ENCODE measurements at places on chromosomes 16 and 17.

DNA sequence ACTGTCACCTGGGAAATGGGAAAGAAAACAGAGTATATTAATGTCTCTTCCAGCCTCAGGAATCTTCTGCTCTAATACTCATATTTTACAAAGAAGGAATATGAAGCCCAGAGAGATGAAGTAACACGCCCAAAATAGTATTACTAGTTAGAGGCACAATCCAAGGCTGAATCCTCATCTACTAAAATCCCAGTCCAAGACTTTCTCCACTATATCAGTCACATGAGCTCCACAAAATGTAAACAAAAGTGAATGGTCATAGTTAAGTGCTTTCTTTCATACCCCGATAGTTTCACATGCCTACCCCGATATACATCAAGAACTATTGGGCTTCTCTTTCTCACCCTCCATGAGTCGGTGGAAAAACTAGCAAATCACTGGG lies 965 bp downstream of the INTS2 start:
- no peak for DNase-seq

DNA sequence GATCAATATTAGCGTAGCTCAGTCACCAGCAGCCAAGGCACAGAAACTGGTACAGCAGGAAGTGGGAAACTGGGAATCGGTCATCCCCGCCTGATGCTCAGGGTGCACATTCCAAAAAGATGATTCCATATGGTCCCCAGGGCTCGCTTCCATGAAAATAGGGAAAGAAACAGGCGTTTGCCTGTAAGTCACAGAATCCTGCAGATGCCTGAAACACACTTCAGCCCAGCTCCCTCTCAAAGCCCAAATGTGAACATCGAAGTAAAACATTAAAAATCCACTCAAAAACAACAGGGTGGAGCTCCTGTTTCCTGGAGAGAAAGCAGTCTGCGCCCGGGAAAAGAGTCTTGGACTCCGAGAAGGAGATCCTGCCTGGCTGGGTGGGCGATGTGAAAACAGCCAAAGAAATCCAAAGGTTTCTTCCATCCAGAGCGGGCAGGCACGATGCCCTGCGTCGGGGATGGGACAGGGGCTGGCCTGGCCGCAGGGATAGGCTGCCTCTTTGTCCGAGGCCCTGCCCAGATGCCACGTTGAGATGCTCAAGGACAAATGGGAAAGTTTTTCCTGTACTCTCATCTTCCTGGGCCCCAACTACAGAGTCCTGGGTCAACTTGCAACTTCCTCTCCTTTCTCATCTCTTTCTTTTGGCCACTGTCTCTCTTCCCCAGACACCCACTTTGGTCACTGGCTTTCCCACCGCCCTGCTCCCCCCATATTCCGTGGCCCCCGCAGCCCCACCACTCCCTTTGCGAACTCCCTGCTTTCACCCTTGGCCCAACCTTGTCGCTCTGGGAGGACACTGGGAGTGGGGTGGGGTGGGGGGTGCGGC lies 743 bp downstream of the WIPI1 start:
- DNase-seq: no peak

GRCh38 chr17:18933102-18934058 lies 18.6 kb upstream of the SLC5A10 start:
- no peak for DNase-seq

GRCh38 chr16:46632778-46633733 lies 11.9 kb upstream of the SHCBP1 start:
- no peak for DNase-seq

DNA sequence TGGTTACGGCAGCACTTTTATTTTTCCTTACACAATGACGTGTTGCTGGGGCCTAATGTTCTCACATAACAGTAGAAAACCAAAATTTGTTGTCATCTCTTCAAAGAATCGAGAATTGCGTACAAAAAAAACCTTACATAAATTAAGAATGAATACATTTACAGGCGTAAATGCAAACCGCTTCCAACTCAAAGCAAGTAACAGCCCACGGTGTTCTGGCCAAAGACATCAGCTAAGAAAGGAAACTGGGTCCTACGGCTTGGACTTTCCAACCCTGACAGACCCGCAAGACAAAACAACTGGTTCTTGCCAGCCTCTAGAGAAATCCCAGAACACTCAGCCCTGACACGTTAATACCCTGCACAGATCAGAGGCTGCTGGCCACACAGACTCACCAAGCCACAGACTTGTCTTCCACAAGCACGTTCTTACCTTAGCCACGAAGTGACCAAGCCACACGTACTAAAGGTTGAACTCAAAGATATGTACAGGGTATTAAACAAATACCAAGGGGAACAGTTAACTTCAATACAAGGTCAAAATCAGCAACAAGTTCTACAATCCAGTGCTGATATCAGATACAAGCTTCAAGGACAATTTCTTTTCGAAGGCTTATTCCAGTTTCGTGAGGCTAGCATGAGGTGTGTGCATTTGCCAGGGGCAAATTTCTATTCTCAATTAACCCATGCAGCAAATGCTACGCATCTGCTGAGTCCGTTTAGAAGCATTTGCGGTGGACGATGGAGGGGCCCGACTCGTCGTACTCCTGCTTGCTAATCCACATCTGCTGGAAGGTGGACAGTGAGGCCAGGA lies 2.4 kb downstream of the ACTG1 start:
- no peak for DNase-seq

- no peak for DNase-seq
Observed at GRCh38 chr16:86375851-86376250, 134.5 kb upstream of the FOXF1 start.

GRCh38 chr17:30290696-30291542 lies 825 bp downstream of the BLMH start:
- DNase-seq: peak; percentile 23

GRCh38 chr16:2778630-2778958 lies 1.5 kb upstream of the ELOB start:
- no peak for DNase-seq

DNA sequence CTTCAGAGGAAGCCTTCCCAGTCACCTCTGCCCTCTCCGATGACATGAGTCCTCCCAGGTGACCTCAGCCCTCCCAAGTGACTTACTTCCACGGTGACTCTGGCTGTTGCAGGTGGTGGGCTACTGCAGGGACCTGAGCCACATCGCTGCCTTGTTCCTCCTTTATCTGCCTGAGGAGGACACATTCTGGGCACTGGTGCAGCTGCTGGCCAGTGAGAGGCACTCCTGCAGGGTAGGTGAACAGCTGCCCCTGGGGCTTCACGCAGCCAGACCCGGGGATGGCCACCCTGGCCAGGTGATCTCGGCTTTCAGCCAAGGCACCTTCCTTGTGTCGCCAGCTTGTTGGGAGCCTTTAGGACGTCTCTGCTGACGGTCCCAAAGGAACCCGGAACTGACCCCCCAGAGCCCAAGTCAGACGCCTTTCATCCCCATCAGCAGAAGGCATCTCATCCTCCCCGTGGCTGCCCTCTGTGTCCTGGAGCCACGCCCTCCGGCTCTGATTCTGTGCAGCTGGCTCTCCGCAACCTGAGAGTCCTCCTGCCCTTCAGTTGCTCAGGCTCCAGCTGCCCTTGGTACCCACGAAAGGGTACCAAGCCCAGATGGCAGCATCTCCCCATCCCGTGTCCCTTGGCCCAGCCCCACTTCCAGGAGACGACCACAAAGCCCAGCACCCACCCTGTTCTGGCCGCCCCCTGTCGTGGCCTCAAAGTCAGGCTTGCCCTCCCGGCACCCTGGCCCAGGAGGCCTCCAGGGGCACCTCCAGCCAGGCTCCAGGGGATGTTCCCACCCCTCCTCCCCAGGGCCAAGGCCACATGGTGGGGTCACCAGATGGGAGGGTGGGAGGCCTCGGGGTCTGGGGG lies 81.7 kb downstream of the GOSR1 start:
- no peak for DNase-seq

Measured in activated CD4-positive, alpha-beta T cell treated with anti-CD3 and anti-CD28 coated beads for 24 hours (primary cell).